Nucleus accumbens (tissue), 56 donors: ENCODE measurements at places on chromosomes 2 and 18.

GRCh38 chr2:240467659-240468302 is 32.3 kb downstream of the GPC1 start:
- DNase-seq = no peak

DNA sequence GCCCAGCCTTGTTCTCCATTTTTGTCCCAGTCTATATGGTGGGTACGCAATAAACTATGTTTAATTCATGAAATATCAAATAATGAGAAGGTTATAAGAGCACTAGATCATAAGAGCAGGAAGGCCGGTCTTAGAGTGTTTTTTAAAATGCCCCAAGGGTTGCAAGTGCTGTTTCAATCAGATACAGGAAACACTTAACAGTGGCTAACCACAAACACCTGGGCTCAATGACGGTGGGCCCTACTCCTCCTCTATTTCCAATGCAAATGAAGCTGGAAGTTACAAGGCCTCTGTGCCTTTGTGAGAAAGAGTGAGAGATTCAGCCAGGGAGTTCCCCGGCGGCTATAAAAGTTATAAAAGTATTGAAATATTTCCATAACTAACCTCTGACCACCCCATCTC is 18.9 kb upstream of the WDR33 start:
- DNase-seq = no peak

GRCh38 chr18:75554176-75554575 is 126.7 kb upstream of the SMIM21 start:
- DNase-seq = no peak

GRCh38 chr2:232728785-232729184 is 31.7 kb downstream of the GIGYF2 start:
- DNase-seq = no peak

- DNase-seq = no peak
Observed at GRCh38 chr2:241961454-241961853, 91.9 kb downstream of the RTP5 start.
